ENCODE measurements at places on chromosomes 4 and X.
A peak's percentile ranks its signal among the peaks of the same experiment; 100 is the strongest.

DNA sequence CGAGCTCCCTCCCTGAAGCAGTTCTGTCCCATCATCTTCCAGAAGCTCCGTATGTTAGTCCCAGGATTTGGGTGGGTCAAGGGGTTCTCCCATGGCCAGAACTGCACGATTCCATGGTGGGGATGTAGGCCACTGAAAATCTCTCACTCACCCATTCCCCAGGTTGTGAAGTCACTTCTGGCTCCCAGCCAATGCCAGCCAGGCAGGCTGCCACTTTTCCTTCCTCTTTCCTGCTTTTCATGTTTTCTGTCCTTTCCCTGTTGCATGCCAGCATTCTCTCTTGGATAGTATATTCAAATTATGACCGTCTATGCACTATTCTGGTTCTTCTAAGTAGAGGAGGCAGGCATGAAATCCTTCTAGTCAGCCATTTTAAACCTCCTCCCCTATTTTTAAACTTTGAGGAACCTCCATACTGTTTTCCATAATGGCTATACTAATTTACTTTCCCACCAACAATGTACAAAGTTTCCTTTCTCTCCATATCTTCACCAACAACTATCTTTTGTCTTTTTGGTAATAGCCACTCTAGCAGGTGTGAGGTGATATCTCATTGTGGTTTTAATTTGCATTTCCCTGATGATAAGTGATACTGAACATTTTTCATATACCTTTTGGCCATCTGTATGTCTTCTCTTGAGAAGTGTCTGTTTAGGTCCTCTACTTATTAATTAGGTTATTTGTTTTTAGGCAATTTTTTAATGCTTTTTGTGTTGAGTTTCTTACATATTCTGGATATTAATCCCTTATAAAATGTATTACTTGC is 182.1 kb upstream of the TET2 start:
- DNase-seq, result no peak

DNA sequence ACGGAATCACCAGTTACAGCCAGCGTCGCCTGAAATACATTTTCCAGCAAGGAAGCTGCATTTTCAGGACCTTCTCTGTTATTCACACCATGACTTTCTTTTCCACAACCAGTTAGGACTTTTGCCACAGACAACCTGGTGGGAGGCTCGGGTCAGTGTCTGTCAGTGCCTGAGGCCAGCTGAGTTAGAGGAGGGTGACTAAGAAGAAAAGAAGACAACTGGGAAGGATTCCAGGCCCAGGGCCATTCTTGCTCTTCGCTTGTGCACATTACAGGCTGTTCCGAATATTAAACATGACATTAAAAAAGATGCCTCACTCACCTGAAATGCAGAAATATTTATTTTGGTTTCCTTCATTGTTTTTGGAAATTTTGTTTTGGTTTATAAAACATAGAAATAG is 21.4 kb upstream of the CENPU start:
- DNase-seq, result no peak

GRCh38 chr4:81756973-81757372 is 285.3 kb upstream of the RASGEF1B start:
- no peak for DNase-seq

GRCh38 chrX:10524578-10524977 is 95.8 kb downstream of the MID1 start:
- no peak for DNase-seq

GRCh38 chrX:151631822-151632221 is 63.4 kb upstream of the PRRG3 start:
- DNase-seq, result no peak

DNA sequence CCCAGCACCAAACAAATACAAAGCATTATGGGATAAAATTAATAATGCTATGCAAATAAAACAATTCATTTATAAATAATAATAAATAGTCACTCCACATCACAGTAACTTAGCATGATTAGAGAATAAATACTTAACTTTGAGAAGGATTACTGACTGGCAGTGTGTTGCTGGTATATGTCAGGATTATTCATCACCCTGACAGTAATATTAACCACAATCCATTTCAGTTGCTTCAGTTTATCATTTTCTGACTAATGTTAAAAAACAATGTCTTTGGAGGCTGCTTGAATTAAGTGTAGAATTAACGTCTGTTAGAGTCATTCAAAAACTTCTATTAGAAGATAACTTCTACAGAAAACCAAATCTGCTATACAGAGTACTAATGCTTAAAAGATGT is 124.1 kb upstream of the MAB21L2 start:
- DNase-seq, result no peak

- peak; percentile 67 for DNase-seq
These were observed 25.1 kb downstream of the SETD7 start for GRCh38 chr4:139530833-139531427.

DNA sequence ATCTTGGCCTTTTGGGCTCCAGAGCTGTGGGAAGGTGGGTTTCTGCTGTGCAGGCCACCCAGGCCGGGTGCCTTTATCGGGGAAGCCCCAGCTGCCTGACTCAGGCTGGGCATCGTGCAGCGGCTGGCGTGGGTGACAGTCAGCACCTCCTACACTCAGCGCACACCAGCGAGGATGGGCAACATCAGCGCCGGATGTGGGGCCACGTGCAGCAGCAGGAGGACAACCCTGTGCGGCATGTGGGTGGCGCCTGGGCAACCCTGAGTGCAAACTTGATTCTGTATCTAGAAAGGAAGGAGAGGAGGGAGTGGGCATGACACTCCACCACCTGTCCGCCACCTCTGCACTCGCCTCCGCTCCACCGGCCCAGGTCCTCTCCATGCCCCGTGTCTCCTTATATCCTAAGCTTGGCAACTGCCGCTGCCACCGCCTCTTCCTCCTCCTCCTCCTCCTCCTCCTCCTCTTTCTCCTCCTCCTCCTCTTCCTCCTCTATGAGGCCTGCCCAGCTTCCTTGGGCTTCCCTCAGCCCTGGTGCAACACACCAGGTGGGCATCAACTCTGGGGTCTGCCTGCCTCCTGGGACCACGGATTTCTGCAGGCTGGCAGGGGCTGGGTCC is 107.4 kb upstream of the AFAP1 start:
- peak; percentile 12 for DNase-seq

- DNase-seq, result no peak
These were observed 31.6 kb downstream of the UBE2K start for GRCh38 chr4:39729557-39729956.

DNA sequence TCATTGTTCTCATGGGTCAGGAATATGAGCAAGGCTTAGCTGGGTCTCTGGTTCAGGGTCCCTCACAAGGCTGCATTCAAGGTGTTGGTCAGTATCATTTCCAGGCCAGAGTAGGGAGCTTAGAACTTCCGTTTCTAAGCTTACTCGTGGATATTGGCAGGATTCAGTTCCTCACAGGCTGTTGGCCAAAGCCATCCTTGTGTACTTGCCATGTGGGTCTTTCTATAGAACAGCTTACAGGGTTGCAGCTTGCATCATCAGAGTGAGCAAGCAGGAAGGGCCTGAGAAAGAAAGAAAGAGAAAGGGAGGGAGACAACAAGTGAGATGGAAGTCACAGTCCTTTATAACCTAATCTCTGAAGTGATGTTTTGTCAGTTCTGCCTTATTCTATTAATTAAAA is 5.1 kb upstream of the LIMCH1 start:
- no peak for DNase-seq

DNA sequence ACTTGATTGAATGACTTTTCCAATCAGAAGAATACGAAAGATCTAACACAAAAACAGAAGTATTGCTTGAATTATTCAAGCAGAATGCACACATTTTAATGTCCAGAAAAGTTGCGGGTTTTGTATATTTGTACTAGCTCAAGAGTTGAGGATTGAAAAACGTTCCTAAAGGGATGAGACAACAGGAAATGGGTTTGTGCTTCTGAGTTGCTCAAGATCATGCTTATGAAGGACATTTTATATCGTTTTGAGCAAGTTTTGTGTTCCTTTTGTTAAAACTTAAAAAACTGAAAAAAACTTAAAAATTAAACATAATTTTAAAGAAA is 353 bp upstream of the SMIM10 start:
- DNase-seq, result no peak

DNA sequence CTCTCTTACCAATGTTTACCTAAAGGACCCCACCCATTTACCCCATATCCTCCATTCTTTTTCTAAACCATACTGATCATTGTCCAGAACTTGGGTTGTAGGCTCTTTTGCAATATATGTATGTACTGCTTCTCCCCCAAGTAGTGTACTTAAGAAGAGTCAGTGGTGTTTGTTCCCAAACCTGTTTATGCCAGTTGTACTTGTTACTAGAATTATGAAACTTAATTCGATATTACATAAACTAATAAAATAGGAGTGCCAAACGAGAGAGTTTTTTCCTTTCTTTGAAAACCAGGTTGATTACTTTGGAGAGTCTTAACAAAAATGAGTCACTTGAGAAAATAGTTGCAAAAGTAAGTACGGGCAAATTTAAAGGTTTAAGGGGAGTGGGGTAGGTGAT is 96.3 kb downstream of the GEMIN8 start:
- no peak for DNase-seq

- DNase-seq, result no peak
These were observed 62.8 kb upstream of the RPA4 start for GRCh38 chrX:96820935-96821334.

DNA sequence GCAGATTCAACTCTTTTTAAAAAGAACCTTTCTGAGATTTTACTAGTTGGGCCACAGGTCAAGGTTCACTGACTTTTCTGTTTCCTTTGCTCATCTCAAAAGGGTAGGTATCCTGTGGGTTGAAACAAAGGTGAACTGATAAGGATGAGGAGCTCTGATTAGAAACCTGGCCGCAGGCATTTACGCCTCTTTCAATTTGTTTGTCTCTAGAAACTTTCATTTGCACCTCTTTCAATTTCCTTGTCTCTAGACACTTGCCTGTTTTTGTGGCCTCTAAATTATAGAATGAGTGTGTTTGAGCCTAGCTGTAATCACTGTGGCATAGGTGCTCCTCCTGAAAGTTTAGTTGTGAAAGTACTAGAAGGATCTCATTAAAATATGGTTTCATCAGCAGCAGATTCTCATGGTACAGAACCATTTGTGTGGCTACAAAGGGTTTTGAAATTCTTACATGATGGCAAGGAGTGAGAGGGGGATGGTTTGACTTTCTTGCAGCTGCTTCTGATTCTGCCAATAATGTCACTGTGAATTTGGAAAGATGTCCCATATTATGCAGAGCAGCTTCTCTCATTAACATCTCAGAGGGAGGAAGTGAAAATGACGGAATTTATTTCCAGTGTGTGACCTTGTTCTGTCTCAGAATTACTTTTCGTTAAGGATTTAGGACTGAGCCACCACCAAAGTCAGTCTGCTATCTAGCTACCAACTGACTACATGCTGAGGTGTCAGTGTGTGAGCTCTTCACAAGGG is 142.2 kb downstream of the SH2D1A start:
- DNase-seq, result no peak

GRCh38 chr4:170080496-170080895 is 9.3 kb downstream of the AADAT start:
- DNase-seq, result no peak

DNA sequence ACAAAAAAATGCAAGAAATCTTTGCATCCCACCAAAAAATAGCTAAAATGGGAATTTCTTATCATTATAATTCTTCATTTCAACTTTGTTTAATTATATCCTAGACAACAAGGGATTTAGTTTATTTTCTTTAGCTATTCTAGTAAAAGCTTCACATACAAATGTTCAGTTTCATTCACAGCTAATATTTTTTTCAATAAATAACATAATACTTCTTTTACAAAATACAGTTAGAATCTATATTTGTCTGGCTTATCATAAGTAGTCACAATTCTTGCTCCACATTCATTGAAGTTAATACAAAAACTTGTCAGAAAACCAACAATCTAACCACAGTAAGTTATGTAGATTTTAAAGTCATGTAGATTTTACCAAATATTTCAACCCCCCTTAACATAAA is 414.4 kb downstream of the FAT4 start:
- DNase-seq, result no peak

DNA sequence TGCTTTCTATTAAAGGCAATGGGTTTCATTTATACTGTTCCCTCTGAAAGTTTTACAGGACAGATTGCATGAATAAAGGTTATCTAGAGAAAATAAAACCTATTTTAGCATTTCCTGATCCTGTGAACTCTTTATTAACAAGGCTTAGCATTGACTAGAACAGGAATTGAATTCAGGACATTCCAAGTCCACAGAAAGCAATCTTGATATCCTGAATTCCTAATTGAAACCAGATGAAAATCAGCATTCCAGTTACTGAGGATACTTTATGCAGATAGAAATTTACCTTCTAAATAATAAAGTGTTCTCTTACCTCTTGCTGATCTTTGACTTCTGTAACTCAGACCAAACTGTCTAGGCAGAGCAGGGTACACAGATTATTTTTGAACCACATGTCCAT is 151.4 kb downstream of the ZNF518B start:
- DNase-seq, result no peak

- no peak for DNase-seq
These were observed 4.3 kb upstream of the FGG start for GRCh38 chr4:154616731-154617130.

DNA sequence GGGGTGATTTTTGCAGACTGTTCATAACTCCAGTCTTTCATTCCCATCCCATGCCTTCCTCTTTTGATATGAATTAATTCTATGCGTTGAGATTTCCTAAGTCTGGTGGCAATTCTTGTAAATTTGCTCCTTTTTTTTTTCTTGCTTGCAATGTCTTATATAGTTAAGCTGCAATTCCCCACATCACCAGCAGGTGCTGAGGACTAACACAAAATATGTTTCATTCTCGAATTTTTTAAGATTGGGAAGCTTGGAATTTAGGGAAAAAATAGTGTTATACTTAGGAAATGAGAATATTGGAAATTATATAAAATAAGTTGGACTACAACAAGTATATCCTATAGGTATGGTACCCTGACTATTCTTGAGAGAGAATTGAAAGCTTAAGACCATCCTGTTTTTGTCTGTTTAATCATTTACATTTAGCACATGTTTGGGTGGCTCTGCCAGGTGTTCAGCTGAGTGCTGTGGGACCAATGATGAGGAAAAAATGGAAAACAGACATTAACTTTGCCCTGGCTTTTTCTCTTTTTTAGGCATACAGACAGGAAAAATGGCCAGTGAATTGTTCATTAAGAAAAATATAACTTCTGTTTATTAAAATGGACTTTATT is 30.2 kb downstream of the AFF2 start:
- peak; percentile 4 for DNase-seq

- no peak for DNase-seq
These were observed 50.1 kb downstream of the IGFBP7 start for GRCh38 chr4:57059890-57060716.

GRCh38 chr4:129138810-129139496 is 43.0 kb downstream of the C4orf33 start:
- DNase-seq, result no peak

GRCh38 chr4:7535094-7535493 is 100.4 kb upstream of the PSAPL1 start:
- no peak for DNase-seq

GRCh38 chr4:116180157-116180601 is 905.2 kb downstream of the TRAM1L1 start:
- DNase-seq, result no peak

DNA sequence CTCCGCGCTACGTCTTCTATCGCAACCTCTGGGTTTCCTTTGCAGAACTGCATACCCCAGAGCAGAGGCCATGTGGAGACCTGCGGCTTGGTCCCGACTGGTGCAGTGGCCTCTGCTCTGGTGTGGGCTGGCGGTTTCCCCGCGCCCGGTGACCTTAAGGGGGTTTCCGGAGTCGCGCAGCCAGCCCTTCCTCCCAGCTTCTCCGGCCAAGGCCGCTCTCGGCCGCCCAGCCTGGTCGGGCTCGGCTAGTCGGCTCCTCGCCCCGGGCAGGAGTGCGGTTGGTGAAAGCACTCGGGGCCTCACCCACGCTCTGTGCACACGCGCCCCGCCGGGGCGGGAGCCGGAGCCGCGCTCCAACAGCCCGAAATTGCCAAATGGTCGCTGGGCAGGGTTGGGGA is 84.9 kb downstream of the BCOR start:
- DNase-seq, result peak; percentile 30

GRCh38 chr4:8296491-8296890 is 26.9 kb downstream of the HTRA3 start:
- no peak for DNase-seq
